ENCODE measurements at places on chromosomes 1 and 21. TPM values are rescaled to one million over a fixed set of nuclear protein-coding genes. Genes with fewer than 3 reads are reported as not detected.

The RNF19B gene
- total RNA-seq, result 33.8 TPM

The XCL2 gene
- total RNA-seq, result not detected

The FAM72A gene
- total RNA-seq, result 4.3 TPM

The OLIG1 gene
- total RNA-seq, result 2.0 TPM

The IL10 gene
- not detected for total RNA-seq

The SEMA4A gene
- 12.9 TPM for total RNA-seq

The MAN1C1 gene
- total RNA-seq, result 9.1 TPM

The TMEM269 gene
- total RNA-seq, result 0.41 TPM

The PDE9A gene
- total RNA-seq, result 15.2 TPM

The CHIA gene
- total RNA-seq, result 1.9 TPM

DNA sequence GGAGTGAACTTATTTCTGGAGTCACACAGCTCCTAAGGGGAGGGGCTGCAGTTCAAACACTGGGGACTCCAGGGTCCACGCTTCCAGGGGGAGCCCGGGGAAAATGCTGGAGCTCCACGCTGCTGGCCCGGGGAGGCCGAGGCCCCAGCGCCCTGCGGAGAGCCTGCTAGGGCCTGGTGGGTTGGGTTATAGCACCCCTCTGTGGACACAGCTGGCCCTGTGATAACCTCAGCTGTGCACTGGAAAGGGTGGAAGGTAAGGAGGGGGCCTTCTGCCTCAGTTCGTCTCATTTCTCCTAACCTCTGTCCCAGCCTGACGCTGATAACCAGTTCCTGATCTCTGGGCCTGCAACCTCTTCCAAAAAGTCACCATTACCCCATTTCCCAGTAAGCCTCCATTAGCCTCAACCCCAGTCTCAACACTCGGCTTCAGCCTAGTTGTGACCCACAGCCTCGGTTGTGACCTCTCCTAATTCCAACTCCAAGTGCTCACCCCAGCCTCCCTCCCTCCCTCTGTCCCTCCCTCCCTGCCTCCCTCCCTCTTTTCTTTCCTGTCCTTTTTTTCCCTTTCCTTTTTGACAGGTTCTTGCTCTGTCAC, 7.1 kb downstream of the NBL1 start:
- H3K27ac ChIP-seq, result peak overlapping the region; percentile 69
- H3K4me3 ChIP-seq, result no peak overlapping the region
- peaks cover 3% of the 10 kb centered on the region for H3K36me3 ChIP-seq
- H3K27me3 ChIP-seq, result peaks cover 5% of the 10 kb centered on the region
- peaks cover 18% of the 10 kb centered on the region for H3K4me1 ChIP-seq

DNA sequence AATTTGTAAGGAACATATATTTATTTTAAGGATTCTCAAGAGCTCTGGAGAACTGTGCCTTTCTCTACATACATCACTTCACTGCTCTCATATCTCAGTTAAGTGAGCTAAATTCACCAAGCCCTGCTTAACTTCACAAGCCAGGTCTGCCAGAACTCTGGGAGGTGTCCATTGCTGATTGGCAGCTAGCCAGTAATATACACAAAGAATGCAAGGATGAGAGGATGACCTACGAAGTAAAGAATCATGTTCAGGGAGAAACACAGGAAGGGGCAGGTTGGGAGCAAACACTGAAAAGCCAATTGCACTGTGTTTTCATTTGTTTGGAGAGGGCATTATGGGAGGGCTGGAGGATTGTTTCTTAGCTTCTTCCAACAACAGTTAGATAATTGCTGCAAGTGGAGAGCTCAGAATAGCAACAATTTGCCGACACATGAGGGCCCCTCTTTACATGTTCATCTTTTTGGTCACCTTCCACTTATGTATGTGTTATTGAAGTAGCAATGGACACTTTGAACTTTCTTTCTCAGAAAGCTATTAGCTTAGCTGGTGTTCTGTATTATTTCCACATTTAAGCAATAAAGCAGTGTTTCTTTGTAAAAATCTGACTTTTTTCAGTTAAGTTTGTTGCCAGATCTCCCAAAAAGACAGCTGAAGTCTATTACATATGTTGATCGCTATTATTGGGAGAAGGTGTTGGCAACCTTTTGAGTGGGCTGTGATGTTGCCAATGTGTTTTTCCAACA, 254.8 kb downstream of the LTN1 start:
- no peaks in the 10 kb centered on the region for H3K27me3 ChIP-seq
- no peaks in the 10 kb centered on the region for H3K36me3 ChIP-seq
- H3K27ac ChIP-seq, result no peak overlapping the region
- no peaks in the 10 kb centered on the region for H3K4me1 ChIP-seq

GRCh38 chr1:17233675-17234320, 15.1 kb upstream of the PADI3 start:
- H3K4me1 ChIP-seq, result peaks cover 26% of the 10 kb centered on the region
- no peak overlapping the region for H3K4me3 ChIP-seq
- H3K27me3 ChIP-seq, result no peaks in the 10 kb centered on the region

GRCh38 chr21:41819856-41820281, 53.0 kb upstream of the RIPK4 start:
- H3K27me3 ChIP-seq, result no peaks in the 10 kb centered on the region
- no peak overlapping the region for H3K27ac ChIP-seq
- DNase-seq, result peak; percentile 60

- H3K4me1 ChIP-seq, result peaks cover 20% of the 10 kb centered on the region
- H3K27me3 ChIP-seq, result peaks cover 9% of the 10 kb centered on the region
- H3K4me3 ChIP-seq, result peak overlapping the region; percentile 12
- H3K27ac ChIP-seq, result no peak overlapping the region
Observed at GRCh38 chr1:63010913-63011660, 227.2 kb downstream of the ATG4C start.

GRCh38 chr1:245503548-245503947, 348.8 kb downstream of the KIF26B start:
- H3K4me1 ChIP-seq, result no peaks in the 10 kb centered on the region
- DNase-seq, result no peak
- H3K36me3 ChIP-seq, result no peaks in the 10 kb centered on the region
- H3K4me3 ChIP-seq, result no peak overlapping the region
- H3K27me3 ChIP-seq, result no peaks in the 10 kb centered on the region

DNA sequence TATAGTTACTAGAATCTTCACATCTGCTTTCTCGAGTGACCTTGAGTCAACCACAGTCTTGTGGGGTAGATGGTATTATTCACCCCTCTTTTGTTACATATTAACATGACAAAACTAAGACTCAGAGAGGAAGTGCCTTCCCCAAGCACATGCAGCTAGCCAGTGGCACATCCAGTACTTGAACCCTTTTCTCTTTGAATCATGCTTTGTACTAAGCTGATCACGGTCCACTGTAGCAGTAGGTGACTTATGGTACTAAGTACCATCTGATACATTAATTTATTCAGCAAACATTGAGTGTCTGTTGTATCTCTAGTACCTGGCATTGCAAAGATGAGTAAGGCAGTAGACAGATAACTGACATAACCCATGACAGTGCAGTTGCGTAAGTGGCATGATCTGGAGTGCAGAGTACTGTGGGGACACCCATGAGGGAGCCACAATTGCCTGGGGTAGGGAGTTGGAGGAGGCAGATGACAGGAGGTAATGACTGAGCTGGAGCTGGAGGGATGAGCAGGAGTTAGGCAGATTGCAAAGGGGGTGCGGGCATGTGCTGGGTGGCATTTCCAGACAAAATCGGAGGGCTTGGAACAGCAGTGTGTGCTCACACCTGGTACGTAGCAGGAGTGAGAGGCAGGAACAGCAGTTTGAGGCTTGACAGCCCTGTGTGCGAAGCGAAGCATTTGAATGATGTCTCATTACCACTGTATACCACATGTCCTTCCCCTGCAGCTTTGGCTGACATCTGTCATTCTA, 29.8 kb downstream of the UCK2 start:
- peaks cover 63% of the 10 kb centered on the region for H3K4me1 ChIP-seq
- no peaks in the 10 kb centered on the region for H3K27me3 ChIP-seq
- H3K27ac ChIP-seq, result no peak overlapping the region
- no peak for DNase-seq
- peaks cover 17% of the 10 kb centered on the region for H3K36me3 ChIP-seq
- peak overlapping the region; percentile 20 for H3K4me3 ChIP-seq

DNA sequence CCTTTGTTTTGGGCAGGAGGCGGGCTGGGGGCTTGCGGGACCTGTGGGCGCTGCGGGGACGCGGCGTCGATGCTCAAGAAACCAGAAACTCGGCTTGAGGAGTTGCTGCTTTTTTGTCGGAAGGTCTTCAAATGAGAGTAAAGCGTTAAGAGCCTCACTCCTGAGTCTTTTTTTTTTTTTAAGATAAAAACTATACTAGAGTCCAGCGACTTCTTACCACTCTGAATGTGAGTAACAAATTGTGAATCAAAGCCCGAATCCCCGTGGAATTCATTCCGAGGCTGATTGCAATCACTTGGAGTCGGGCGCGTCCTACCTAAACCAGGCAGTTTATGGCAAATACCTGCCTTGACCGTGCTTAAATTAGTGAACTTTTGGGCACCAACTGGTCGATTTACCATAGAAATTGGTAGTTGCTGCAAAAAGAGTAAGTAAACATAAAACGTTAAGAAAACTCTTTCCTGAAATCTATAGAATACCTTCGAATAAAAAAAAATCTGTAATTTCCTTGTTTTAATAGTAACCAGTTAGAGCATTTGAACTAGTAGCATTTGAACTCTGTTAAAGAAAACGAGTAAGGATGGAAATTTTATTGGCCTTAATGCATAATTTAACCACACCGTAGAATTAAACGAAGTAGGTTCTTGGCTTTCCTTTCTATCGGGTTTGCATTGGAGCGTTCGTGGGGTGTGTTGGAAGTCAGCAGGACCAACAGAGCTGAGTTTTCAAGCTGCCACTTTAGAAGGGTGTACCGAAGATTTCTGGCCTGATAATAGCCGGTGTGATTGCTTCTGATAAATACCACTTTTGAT, 769 bp downstream of the GPSM2 start:
- peaks cover 15% of the 10 kb centered on the region for H3K4me1 ChIP-seq
- no peak for DNase-seq
- H3K36me3 ChIP-seq, result no peaks in the 10 kb centered on the region
- peak overlapping the region; percentile 95 for H3K4me3 ChIP-seq
- H3K27ac ChIP-seq, result peak overlapping the region; percentile 81
- H3K27me3 ChIP-seq, result no peaks in the 10 kb centered on the region

GRCh38 chr1:86739648-86740509, 35.5 kb downstream of the SH3GLB1 start:
- no peak overlapping the region for H3K4me3 ChIP-seq
- H3K36me3 ChIP-seq, result peaks cover 20% of the 10 kb centered on the region
- DNase-seq, result no peak
- H3K27me3 ChIP-seq, result no peaks in the 10 kb centered on the region
- H3K27ac ChIP-seq, result no peak overlapping the region

- H3K36me3 ChIP-seq, result no peaks in the 10 kb centered on the region
- DNase-seq, result peak; percentile 37
- H3K4me1 ChIP-seq, result peaks cover 14% of the 10 kb centered on the region
Observed at GRCh38 chr1:30518186-30518585, 205.2 kb downstream of the MATN1 start.

DNA sequence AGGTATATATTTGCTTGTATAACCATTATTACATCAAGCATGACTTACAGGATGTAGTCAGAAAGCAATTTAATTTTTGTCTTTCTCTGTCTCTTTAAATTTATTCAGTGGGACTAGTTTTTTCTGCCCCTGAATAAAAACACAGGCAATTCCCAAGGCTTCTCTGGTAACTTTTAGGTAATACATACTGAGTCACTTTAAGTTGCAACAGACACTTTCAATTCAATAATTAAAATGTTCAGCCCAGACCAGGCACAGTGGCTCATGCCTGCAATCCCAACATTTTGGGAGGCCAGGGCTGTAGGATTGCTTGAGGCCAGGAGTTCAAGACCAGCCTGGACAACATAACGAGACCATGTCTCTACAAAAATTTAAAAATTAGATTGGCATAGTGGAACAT, 12.3 kb downstream of the SLC44A3 start:
- no peak overlapping the region for H3K4me3 ChIP-seq
- peaks cover 11% of the 10 kb centered on the region for H3K36me3 ChIP-seq
- H3K27me3 ChIP-seq, result no peaks in the 10 kb centered on the region
- DNase-seq, result no peak

DNA sequence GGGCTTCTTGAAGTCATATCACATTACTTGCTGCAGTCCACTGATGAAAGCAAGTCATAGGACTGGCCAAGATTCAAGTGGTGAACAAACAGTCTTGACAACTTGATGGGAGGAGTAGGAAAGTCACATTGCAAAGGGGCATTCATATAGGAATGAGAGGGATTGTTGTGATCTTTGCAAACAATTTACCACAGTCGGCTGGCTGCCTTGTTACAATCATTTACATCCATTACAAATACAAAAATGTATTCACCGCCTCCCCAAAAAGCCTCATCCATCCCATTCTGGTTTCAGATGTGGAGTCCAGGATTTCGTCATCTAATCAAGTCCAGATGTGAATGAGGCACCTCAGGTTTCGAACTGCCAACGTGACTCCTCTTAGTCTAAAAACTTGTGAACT, 26.8 kb downstream of the GORAB start:
- no peak overlapping the region for H3K4me3 ChIP-seq
- peaks cover 43% of the 10 kb centered on the region for H3K4me1 ChIP-seq
- peaks cover 15% of the 10 kb centered on the region for H3K36me3 ChIP-seq

GRCh38 chr1:91876040-91876470, 9.9 kb downstream of the TGFBR3 start:
- H3K36me3 ChIP-seq, result no peaks in the 10 kb centered on the region
- peaks cover 26% of the 10 kb centered on the region for H3K27me3 ChIP-seq
- no peak overlapping the region for H3K4me3 ChIP-seq
- no peak for DNase-seq
- H3K27ac ChIP-seq, result no peak overlapping the region

DNA sequence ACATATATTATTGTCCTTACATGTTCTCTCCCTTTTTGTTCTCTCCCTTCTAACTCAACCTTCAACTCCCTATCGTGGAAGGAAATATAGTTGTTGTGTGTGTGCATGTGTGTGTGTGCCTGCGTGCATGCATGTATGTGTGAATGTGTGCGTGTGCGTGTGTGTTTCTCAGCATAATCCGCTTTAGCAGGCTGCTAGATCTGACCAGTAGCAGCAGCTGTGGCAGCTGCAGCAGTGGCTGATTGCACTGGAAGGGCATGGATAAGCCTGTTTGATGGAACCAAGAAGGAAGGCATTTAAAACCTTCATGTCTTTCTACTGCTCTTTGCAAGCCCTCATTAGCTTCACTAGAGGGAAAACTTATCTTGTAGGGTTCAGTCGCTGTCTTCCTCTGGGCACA, 65.6 kb upstream of the IRF2BP2 start:
- H3K36me3 ChIP-seq, result no peaks in the 10 kb centered on the region
- no peaks in the 10 kb centered on the region for H3K27me3 ChIP-seq
- peak overlapping the region; percentile 84 for H3K4me3 ChIP-seq
- H3K4me1 ChIP-seq, result peaks cover 23% of the 10 kb centered on the region
- no peak for DNase-seq
- no peak overlapping the region for H3K27ac ChIP-seq
